ENCODE measurements at places on chromosomes 7 and 10. TPM values are rescaled to one million over a fixed set of nuclear protein-coding genes. Genes with fewer than 3 reads are reported as not detected.

GPR15LG gene
- not detected for total RNA-seq

ITIH5 gene
- 37.1 TPM for total RNA-seq

CPA1 gene
- 2.6 TPM for total RNA-seq

GARIN1A gene
- total RNA-seq = 0.52 TPM

ABLIM1 gene
- total RNA-seq = 34.4 TPM
